Effector CD4-positive, alpha-beta T cell (primary cell): ENCODE measurements at places on chromosomes 1 and 21.

DNA sequence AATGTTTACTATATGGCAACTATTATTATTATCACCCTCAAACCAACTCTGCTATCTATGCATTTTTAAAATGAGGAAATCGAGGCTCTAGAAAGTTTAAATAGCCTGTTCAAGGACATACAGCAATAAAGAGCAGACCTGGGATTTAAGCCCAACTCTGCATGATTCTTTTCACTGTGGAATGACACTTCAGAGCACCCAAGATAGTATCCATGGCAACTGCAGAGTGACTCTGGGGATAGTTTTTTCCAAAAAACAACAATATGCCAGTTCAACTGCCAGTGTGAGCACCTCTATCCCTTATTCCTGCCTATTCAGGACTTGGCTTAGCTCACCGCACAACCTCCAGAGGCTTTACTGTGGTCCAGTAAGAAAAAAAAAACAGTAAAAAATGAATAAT lies 293.9 kb downstream of the BRINP2 start:
- DNase-seq = no peak

- DNase-seq = no peak
Measured at GRCh38 chr1:62029704-62030103, 164.9 kb upstream of the L1TD1 start.

- DNase-seq = no peak
Measured at GRCh38 chr1:223401873-223402789, 8.9 kb downstream of the CCDC185 start.

DNA sequence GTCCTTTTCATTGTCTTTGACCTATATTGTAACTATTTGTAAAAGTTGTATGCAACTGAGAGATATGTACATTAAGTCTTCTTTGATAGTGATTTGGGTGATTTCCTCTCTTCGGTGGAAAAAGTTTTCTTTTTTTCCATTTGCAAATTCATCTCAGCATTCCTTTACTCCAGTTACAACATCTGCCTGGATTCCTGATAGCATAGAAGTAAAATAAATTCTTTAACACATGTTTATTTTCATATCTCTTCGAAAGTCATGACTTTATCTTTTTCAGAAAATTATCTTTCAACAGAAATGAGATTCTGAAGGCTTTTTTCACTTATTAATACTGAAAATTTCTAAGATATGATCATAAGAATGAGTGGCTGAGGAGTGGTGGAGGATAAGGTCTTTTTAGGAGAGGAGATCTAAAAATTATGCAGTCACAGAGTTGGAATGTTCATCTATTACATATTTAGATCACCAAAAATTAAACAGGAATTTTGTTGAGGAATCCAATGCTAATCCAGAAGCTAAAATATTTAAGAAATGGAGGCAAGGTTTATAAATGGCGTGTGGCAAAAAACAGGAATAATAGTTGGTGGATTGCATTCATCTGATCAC lies 400.5 kb downstream of the KCNT2 start:
- DNase-seq = no peak

DNA sequence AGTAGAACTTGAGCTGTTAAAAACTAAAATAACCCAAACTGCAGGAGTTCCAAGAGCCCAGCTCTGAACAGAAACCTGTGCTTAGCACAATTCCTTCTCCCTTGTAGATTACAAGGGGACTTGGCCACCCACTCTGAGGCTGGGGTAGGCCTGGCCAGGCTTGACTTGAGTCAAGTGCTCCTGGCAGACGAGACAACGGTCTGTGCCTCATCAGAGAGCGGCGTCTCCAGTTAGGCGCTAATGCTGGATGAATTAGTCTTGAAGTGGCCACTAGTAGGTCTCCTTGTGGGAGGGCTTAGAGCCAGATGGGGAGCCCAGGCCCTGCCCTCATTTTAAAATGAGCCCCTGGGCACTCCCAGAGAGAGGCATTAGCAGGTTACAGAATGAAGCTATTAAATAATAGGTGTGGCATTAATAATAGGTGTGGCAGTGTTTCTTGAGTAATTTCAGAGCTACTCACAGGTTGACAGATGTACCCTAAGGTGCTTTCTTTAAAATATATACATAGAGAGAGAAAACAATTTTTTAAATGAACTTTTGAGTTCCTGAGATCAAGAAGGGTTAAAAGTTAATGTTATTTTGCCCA lies 1.1 kb downstream of the EEIG2 start:
- peak; percentile 46 for DNase-seq

GRCh38 chr1:8966606-8967005 lies 20.9 kb downstream of the CA6 start:
- no peak for DNase-seq

DNA sequence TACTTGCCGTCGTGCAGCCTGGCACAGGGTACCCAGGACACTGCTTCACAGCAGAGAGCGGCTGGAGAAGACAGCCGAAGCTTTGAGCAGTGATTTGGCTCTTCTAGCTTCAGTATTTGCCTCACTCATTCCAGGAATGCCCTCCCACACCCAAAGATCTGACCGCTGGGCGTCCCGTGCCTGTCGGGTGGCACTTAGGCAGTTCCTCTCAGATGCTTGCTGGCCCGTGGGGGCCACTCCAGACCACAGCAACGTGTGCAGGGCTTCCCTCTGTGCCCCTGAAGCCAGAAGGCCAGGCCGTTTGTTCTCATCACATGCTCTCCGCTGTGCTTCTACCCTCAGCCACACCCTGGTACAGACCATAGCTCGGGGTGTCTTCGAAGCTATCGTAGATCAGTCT lies 17.0 kb downstream of the RRP1B start:
- DNase-seq = no peak

- DNase-seq = no peak
Measured at GRCh38 chr21:45091550-45092322, 17.4 kb downstream of the ADARB1 start.

GRCh38 chr1:42961312-42962091 lies 2.8 kb upstream of the SLC2A1 start:
- DNase-seq = no peak

DNA sequence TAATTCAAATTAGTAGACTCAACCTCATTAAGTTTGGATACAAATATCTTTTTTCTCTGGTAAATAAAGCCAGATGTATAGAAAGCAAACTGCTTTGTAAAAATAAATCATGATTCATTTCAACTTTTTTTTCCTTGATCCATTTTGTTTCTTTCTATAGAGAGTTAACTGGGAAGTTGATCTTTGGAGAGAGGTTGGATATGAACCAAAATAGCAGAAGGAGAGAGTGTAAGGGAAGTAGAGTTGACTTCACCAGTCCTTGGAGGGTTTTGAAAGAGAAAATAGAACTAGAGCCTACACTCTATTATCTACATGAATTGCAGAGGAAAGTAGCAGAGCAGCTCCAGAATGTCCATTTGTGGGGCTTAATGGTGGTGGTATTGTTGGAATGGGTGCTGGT lies 243.8 kb downstream of the ADGRL2 start:
- no peak for DNase-seq

DNA sequence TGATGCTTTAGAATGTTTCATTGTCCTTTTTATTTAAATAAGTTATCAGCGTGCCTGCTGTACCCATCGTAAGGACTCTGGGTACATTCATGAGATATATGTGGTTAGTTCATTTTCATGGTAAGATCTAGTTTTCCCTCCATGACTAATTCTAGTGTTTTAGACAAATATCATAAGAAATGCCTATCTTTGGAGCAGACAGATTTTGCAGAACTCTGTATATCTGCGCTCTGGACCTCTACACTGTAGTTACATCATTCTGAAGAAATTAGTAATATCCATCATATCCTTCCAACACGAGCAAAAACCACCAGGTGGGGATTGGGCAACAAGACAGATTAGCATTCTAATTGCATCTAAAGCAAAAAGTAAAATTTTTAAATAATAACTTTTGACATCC lies 499.2 kb downstream of the SETD4 start:
- DNase-seq = no peak

DNA sequence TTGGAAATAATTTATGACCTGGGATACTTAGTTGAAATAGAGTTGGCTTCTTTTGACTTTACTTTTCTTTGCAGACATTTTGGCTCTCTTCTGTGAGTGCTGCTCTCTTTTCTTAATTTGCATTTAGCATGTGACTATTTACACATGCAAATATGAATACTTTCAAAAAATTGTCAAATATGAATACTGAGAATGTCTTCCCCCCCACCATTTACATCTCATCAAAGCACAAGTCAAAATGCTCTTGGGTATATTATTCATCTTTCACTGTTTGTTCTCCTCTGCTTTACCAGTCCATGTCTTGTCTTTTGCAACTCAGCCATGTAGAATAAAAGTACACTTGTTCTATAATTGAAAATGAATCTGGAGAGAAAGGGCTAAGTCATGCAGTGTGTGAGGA lies 126.5 kb downstream of the HHIPL2 start:
- no peak for DNase-seq

DNA sequence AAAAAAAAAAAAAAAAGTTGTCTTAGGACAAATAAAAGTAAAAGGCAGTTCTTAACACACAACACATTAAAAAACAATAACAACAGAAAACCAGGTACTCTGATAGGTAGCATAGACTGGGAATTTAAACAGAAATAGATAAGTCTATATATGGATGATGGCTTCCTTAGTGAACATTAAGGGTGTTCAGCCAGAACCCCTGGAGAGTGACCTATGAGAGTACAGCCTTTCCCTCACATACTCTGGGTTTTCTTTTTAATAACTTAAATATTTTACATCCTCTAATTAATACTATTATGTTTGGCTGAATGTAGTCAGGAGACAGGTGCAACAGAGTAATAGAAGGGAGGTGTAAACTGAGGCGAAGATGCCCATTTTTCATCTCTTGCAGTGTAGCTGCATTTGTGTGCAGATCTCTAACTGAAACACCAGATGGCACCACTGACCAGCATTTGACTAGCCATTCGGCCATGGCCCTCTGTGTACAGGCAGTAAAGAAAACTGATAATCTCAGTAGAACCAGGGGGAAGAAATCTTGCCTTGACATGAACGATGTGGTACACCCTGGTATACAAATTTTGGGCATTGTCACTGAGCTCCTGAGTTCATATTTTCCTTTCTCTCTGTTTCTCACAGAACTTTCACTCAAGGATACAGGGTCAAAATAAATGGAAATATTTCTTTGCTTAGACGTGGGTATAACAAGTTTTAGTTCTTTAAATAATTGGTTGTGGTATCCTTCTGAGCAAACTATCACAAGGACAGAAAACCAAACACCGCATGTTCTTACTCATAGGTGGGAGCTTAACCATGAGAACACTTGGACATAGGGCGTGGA lies 7.6 kb downstream of the TTF2 start:
- peak; percentile 23 for DNase-seq

- DNase-seq = peak; percentile 66
Measured at GRCh38 chr1:160070243-160071163, 543 bp upstream of the KCNJ10 start.

DNA sequence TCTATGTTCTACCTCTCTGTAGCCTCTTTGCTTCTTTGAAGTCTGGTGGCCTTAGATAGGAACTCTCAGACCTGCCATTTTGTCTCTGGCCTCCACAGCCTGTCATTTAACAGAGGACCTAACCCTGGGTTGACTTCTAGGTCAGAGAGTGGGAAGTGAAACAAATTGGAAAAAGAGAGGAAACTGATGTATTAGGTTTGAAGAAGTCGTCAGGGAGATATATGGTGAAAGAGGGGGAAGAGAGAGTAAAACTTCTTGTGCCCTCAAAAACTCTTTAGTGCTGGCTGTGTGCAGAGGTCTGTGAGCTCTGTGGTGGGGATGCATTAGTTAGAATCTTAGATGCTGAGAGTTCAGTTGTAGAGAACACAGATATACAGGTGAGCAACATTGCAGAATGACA lies 30.2 kb upstream of the CD1D start:
- DNase-seq = no peak

DNA sequence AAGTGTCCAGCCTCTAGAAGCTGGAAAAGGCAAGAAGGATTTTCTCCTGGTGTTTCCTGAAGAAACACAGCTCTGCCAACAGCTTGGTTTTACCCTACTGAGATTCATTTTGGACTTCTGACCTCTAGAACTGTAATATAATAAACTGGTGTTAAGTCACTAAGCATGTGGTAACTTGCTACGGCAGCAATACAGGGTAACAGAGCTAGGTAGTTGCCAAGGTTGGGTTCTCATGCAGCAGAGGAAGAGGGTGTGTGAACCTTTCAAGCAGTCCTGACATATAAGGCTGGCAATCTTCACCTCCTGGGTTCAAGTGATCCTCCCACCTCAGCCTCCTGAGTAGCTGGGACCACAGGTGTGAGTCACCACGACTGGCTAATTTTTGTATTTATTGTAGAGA lies 36.0 kb downstream of the GNG4 start:
- no peak for DNase-seq

DNA sequence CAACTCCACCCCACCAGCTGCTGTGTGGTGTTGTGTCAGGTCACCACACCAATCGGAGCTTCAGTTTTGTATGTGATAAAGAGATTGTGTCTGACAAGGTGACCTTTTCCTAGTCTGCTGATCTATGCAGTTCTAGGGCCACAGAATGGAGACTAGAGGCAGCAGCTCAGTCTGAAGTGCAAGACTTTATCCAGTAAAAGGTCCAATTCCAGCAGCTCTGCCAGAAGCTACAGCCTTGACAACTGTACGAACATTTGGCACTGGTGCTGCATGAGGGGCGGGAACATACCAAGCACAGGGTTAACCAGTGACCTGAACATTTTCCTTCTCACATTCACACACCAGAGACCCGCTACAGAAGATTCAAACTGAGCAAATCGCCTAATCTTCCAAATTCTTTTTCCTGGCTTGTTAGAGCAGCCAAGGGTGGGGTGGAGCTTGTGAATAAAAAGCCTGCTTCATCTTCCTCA lies 9.3 kb downstream of the FMO1 start:
- DNase-seq = no peak

- no peak for DNase-seq
Measured at GRCh38 chr1:69711190-69711930, 143.6 kb downstream of the LRRC7 start.

- no peak for DNase-seq
Measured at GRCh38 chr1:112687361-112687760, 12.9 kb downstream of the MOV10 start.

- DNase-seq = no peak
Measured at GRCh38 chr1:177969825-177970371, at the start of gene SEC16B. Gene SEC16B, minus strand, starts transcription at chr1:177970058. Its CDS starts 2,077 bp downstream, at chr1:177967981.

DNA sequence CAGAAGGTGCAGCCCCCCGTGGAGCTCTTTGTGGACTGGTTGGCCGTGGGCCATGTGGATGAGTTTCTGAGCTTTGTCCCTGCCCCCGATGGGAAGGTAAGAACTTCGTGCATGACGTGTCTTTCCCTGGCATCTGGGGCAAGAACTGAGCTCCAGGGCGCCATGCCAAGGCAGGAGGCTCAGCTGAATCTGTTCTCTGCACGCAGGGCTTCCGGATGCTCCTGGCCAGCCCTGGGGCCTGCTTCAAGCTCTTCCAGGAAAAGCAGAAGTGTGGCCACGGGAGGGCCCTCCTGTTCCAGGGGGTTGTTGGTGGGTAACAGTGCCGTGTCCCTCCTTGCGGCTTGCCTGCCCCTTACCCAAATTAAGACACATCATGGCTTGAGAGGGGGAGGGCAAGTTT lies 27.7 kb downstream of the PADI3 start:
- DNase-seq = no peak

GRCh38 chr1:204410688-204411450 lies 748 bp downstream of the PPP1R15B start:
- peak; percentile 6 for DNase-seq

DNA sequence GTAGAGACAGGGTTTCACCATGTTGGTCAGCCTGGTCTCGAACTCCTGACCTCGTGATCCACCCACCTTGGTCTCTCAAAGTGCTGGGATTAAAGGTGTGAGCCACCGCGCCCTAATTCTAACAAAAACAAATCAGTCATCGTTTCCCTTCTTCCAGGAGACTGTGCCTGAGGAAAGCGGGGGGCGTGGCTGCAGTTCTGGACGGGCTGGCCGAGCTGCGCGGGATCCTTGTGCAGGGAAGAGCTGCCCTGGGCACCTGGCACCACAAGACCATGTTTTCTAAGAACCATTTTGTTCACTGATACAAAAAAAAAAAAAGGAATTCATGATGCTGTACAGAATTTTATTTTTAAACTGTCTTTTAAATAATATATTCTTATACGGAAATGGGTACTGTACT lies 104.2 kb downstream of the WDR4 start:
- no peak for DNase-seq
